ENCODE measurements at places on chromosomes 5 and 9.
A peak's percentile ranks its signal among the peaks of the same experiment; 100 is the strongest.

DNA sequence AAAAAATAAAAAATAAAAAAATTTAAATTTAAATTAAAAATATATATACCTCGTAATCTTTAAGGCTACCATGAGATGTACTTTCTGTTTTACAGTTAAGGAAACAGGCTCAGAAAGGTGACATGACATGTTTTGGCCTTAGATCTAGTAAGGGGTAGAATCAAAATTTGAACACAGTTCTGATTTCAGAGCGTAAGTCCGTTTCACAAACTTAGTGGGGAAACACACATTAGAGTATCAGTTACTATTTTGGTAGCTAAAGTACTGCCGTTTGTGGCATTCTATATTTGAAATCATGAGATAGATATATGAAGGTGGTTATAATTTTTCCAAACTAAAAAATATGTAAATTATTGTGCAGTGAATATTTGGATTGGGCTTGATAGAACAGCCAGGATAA lies 186.2 kb downstream of the DENND1A start:
- DNase-seq: no peak

DNA sequence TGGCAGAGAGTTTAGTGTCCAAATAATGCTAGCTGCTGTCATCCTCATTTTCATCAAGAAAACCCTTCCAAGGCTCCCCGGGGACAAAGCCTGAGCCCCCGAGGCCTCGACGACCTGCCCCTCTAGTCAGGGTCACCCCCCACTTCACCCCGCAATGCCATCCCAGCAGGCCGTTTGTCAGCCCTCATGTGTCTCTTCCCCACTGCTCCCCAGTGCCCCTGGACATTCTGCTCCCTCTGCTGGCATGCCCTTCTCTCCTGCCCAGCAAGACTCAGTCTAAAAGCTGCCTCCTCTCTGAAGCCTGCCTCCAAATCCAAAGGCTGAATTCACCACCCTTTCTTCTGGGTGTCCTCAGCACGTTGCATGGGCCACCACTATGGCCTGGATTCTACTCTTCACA lies 59.3 kb downstream of the PAX5 start:
- DNase-seq: no peak

GRCh38 chr5:148020257-148020988 lies 43.4 kb upstream of the SPINK5 start:
- DNase-seq: no peak

DNA sequence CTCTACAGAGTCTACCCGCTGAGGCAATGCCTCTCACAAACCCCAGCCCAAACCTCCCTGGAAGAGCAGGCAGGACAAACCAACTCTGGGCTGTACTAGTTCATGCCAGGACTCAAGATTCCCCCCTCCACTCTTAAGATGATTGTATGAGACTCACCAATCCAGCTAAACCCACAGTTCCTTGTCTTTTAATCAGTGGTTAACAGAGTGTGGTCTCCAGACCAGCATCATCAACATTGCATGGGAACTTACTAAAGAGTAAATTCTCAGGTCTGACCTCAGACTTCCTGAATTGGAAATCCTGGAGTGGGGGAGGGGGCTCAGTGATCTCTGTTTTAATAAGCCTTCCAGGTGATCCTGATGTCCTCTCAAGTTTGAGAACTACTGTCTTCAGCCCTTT lies 240.9 kb downstream of the GAS1 start:
- DNase-seq: no peak

GRCh38 chr5:179530069-179530998 lies 20.0 kb upstream of the RUFY1 start:
- DNase-seq: peak; percentile 71

DNA sequence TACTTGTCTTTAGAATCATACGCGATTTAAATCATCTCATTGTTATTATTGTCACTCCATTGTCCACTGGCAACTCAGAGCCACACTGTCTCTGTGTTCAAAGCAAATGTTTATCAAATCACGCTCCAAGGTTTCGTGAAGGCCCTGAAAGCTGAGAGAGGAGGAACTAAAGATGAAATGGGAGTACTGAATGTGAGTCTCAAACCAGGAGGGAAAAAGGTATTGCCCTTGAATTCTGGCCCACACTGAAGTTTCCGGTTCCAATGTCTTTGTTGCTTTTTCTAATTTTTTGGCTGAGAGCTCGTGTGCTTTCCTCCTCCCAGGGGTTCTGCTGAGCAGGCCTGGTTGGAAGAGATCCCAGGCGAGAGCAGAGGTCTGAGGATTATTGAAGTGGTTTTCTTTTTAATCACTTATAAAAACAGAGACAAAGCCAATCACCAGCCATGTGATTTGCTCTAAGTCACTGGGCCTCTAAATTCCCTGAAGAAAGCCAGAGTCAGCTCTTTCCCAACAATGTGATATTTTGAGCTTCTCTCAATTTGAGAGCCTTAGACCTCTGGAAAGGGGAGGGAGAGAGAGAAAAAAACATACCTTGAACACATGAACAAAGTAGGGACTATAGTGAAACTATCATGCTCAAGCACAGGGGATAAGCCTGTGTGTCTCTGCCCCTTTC lies 420.8 kb upstream of the GRAMD2B start:
- no peak for DNase-seq

Measured in activated gamma-delta T cell treated with Interleukin-2 at 50 U/mL for 16 hours (primary cell).